ENCODE measurements at places on chromosomes 1 and 21.
A peak's percentile ranks its signal among the peaks of the same experiment; 100 is the strongest.

- DNase-seq = no peak
Observed at GRCh38 chr1:245051349-245052221, 103.2 kb upstream of the KIF26B start.

- no peak for DNase-seq
Observed at GRCh38 chr1:234643111-234643849, 33.3 kb upstream of the IRF2BP2 start.

DNA sequence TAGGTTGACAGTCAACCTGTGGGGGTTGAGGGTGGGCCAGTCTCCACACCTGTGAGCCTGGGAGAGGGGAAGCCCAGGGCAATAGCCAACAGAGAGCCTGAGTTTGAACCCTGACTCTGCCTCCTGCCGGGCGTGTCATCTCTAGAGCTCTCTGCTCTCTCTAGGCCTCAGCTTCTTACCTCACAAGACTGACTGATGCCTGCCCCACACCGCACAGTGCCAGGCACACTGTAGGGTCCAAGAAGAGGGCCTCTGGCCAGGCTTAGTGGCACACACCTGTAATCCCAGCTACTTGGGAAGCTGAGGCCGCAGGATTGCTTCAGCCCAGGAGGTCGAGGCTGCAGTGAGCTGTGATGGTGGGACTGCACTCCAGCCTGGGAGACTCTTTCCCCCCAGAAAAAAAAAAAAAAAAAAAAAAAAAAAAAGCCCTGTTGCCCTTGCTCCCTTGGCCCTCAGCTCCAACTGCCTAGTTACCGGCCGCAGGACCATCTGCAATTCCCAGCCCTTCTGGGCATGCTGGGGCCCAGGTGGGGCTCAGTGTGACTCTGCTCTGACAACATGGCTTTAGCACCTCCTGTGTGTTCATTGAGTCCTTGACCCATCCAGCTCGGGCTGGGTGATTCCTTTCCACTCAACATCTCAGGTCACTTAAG is 25.1 kb downstream of the GRHL3 start:
- DNase-seq = no peak

- no peak for DNase-seq
Observed at GRCh38 chr21:24210130-24210529, 1397.2 kb downstream of the MRPL39 start.

DNA sequence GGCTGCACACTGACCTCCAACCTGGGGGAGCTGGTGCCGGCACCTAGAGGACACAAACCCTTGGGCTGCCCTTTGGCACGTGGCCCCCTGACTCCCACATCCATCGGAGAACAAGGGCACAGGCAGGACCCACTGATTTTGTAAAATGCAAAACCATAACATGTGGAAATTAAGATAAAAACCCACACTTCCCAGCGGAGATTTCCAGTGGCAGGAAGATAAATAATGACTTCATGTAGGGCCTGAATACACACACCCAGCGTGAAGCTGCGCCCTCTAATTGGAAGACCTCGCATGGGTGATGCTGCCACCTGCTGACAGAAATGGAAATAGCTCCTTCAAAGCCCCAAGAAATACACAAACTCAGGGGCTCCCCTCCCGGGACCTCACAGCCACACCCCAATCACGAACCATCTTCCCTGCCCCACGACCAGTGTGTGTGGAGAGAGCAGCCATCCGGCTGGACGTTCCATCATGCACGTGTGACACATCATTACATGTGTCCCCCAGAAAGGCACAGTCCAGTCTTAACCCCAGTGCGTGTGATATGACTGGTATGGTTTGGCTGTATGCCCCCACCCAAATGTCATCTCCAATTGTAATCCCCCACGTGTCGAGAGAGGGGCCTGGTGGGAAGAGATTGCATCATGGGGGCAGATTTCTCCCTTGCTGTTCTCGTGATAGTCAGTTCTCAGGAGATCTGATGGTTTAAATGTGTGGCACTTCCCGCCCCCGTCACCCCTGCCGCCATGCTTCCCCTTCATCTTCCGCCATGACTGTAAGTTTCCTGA is 5.7 kb upstream of the TPRG1L start:
- peak; percentile 79 for DNase-seq

GRCh38 chr1:55015731-55016620 is 17.2 kb downstream of the BSND start:
- DNase-seq = no peak

GRCh38 chr1:185408700-185409270 is 91.7 kb upstream of the IVNS1ABP start:
- no peak for DNase-seq

DNA sequence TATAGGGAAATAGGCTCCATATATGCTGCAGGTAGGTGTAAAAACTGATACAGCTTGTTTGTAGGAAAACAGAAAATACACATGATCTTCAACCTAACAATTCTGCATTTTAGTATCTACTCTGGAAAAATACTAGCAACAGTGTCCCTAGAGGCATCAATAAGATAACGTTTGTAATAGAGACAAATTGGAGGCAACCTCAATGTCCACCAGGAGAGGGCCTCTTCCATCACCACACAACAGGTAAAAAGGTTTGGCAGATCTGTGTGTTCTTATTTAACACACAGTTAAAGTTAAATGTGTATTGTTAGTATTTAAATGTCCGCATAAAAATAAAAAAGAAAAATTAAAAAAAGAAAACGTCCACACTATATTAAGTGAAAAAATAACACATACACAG is 5.4 kb downstream of the EIF2D start:
- no peak for DNase-seq

GRCh38 chr1:76695535-76695934 is 171.7 kb upstream of the ST6GALNAC5 start:
- no peak for DNase-seq

GRCh38 chr1:228140724-228141225 is 696 bp downstream of the GUK1 start:
- DNase-seq = no peak

GRCh38 chr1:229285440-229285839 is 14.5 kb downstream of the RAB4A start:
- no peak for DNase-seq

DNA sequence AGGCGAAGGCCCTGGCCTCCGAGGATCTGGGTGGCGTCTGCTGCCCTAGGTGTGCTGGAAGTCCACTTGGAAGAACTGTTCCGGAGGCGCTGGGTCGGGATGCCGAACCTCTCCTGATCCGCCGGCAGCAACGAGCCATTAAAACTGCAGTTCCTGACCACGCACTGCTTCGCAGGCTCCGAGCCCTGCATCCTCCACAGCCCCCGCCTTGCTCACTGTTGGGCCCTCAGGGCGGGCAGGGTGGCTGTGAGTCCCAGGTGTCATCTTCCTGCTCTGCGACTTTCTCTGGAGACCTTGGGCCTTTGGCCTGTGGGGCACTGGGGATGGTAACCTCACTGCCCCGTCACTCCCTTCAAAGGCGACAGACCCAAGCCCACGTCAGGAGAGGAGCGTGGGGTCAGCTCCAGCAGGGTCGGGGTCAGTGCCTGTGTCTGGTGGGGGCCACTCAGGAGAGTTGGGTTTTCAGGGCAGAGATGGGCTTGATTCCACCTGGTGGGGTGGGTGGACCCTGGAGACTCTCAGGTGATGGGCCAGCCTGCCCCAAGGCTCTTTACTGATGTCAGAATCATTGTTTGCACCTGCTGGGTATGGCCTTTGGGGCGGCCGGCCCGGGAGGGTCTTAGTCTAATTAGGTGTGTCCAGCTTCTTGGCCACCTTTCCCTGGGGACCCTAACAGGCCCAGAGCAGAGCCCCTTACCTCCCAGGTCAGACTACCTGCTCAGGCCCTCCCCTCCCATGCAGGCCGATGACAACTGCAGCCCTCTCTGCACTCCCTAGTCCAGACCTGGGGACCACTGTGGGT is 3.1 kb downstream of the PRXL2B start:
- DNase-seq = no peak

DNA sequence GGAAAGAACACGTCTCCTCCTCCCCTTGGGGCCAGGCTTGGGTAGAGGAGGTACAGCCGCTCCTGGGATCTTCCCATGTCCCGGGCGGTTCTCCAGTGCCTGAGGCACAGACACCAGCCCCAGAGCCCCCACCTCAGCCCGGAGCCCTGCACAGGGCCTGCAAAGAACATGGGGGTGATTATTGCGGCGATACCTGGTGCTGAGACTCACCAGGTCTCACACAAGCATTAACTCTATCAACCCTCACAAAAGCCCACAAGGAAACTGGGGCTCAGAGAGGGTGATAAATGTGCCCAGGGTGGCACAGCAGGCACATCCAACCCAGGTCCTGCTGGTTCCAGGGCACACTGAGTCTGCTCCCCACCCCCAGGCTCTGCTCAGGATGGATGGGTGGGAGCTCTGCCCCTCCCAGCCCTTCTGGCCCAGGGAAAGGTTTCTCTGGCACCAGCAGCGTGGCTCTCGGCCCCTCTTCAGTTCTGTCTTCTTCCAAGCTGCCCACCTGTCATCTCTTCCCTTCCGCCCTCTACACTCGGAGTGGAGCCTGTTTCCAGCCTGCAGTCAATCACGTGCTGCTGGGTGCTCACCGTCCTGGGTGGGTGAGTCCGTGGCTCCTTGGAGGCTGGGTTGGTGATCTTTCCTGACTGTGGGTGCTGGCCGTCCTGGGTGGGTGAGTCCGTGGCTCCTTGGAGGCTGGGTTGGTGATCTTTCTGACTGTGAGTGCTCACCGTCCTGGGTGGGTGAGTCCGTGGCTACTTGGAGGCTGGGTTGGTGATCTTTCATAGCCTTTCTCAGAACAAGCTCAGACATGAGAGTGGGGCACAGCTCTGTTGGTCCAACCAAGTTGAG is 53.6 kb upstream of the AJAP1 start:
- no peak for DNase-seq

- DNase-seq = peak; percentile 78
Observed at GRCh38 chr1:78833491-78833890, 173.0 kb downstream of the ADGRL4 start.

DNA sequence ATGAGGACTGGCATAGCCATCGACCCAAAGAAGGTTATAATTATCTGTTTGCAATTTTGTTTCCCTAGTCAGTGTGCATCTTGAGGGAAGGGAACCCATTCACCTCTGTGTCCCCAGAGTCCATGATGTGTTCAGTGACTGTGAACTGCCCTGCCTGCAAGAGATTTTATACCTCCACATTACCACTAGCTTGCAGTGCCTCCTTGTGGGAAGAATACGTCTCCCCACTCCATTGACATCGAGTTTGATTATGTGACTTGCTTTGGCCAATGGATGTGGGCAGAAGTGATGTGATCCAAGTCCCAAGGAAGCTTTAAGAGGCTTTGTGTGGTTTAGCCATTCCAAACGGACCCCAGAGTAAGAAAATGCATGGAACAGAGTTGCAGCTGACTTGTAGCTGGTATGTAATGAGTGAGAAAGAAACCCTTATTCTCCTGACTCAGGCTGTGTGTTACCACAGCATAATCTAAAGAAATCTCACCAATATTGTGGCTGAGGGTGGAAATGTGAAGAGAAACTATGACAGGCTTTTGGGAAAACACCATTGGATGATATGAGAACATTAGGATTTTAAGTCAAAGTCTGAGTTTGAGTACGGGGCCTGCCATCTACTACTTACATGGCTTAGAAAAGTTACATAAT is 47.8 kb upstream of the NRDC start:
- no peak for DNase-seq

- no peak for DNase-seq
Observed at GRCh38 chr21:44497703-44498126, 42.3 kb downstream of the KRTAP10-1 start.

Measured in NCI-H446 (cell line).